ENCODE measurements at places on chromosomes 16 and 17. TPM values are rescaled to one million over a fixed set of nuclear protein-coding genes. Genes with fewer than 3 reads are reported as not detected.

DNA sequence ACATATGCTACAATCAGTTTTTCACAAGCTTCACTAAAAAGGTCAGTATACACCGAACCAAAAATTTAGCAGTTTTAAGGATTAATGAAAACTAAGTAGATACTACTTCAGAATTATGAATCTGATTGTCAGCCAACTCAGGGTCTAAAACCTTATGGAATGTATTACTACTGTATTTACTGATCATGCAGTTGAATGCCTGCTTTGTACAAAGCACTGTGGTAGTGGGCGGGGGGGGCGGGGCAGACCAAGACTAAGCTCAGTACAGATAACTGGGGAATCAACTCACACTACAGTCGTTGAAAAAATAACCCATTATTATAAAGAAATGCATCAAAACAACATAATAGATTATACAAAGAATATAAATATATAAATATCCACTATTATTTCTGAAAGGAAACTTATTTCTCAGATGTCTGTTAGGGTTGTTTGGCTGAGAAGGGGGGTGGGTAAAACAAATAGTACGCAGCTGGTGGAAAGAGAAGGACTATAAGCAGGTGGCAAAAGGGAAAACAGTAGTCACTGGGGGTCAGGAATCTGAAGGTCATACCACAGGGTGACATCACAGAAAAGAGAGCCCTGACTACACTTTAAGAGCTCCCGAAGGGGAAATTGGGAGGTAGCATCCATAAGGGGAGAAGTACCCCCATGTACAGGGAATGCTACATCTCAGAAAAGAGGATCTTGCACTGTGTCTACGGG lies 109.4 kb upstream of the AXIN2 start:
- DNase-seq = no peak

The DNAAF1 gene
- not detected for total RNA-seq

GRCh38 chr17:52181782-52182181 lies 23.3 kb upstream of the CA10 start:
- no peak for DNase-seq

DNA sequence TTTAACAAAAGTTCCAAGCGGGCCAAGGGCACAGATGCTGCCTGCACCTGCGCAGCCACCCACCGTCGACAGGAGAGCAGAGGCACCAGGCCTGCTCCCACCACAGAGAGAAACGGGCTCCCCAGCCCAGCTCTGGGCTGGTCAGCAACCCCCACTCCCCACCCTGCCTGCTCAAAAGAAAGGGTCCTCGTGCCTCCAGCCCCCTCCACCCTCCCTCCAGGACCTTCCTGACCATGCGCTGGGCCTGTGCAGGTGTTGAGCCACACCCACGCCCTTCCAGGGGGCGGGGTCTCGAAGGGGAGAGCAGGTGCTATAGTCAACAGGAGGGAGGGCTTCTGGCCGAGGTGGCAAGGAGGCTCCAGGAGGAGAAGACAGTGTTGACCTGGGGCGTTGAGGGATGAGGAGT lies 25.3 kb downstream of the ZNF778 start:
- no peak for DNase-seq

The KRT16 gene
- not detected for total RNA-seq

GRCh38 chr16:27238016-27238587 lies 30.5 kb downstream of the NSMCE1 start:
- DNase-seq = peak; percentile 92

The WNK4 gene
- total RNA-seq = not detected

DNA sequence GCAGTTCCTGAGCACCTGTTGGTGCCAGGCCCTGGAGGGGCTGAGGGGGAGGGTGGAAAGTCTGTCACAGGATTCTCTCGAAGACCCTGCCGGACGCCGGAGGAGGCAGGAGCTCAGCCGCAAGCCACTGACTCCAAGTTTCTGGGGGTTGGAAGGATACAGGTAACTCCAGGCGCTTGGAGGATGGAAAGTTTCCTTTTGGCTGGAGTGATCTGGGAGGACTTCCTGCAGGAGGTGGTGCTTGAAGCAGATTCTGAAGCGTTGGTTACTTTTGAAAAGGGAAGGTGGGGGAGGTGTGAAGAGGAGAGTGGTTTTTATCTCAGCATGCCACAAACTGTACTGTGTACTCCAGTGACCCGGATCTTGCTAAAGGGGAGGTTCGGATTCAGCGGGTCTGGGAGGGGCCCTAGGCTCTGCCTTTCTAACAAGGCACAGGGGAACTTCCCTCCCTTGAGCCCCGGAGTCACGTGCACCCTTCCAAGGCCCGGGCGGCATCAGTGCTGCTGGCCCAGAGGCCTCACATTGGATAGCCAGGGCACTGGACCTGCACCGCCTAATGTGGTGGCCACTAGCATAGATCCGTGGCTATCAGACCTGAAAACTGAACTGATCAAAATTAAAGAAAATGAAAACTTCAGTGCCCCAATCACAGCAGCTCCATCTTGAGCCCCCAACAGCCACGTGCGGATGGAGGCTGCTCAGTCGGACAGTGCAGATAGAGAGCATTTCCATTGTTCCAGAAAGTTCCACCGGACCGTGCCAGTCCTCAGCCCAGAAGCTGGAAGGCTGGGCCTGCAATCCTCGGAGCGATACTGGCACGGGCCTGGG lies 42.2 kb upstream of the GSE1 start:
- DNase-seq = no peak

DNA sequence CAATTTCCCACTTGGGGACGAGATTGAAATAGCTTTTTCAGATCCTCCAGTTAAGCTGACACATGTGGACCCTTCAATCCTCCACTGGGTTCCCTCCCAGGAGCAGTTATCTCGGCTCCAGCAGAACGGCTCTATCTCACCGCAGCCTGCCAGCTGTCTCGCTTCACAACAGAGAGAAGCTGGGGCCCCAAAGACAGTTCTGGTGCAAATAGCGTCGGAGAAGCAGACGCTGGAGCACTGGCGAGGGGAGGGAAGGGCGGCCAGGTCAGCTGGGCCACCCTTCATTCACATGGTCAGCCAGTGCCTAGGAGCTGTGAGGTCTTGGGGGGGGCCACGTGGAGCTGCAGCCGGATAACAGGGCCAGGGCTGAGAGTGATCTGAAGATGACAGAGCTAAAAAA lies 141.3 kb upstream of the SDK2 start:
- peak; percentile 14 for DNase-seq

The ZNF500 gene
- 7.2 TPM for total RNA-seq

DNA sequence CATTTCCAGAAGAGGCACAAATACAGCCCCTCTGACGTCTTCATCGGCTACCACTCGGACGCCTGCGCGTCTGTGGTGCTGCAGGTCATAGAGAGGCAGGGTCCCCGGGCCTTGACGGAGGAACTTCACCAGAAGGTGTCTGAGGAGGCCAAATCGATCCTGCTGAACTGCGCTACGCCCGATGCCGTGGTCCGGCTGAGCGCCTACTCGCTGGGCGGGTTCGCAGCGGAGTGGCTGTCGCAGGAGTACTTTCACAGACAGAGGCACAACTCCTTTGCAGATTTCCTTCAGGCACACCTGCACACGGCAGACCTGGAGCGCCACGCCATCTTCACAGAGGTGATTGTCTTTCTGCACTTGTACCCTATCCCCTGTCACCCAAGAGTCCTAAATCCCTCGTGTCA lies 67.0 kb upstream of the ENDOV start:
- no peak for DNase-seq

The C17orf100 gene
- 0.48 TPM for total RNA-seq

DNA sequence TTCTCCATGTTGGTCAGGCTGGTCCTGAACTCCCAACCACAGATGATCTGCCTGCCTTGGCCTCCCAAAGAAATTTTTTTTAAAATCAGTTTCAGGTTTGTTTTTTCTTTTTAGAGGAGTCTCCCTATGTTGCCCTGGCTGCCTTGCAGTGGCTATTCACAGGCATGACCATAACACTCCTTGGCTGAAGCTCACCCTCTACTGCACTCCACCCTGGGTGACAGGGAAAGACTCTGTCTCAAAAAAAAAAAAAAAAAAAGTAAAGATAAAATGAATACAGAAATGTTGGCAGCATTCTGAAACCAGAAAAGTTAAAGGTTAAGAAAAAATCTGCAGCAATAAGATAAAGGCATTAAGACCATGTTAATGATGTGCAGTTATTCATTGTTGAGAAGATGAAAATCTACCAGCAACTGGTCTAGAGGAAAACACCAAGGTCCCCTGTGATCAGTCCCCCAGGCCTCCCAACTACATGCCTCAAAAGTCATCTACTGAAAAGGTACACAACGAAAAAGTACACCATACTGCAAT lies 15.1 kb downstream of the YWHAE start:
- DNase-seq = no peak

GRCh38 chr17:81053041-81053970 lies 18.4 kb downstream of the BAIAP2 start:
- no peak for DNase-seq

GRCh38 chr16:995087-995486 lies 13.5 kb downstream of the SOX8 start:
- DNase-seq = no peak

The ZFP90 gene
- total RNA-seq = 16.0 TPM

GRCh38 chr16:60060731-60061130 lies 1326.6 kb upstream of the GOT2 start:
- DNase-seq = no peak

The LGALS9C gene
- not detected for total RNA-seq

- no peak for DNase-seq
These were observed 131.0 kb downstream of the AATF start for GRCh38 chr17:37079735-37080134.

DNA sequence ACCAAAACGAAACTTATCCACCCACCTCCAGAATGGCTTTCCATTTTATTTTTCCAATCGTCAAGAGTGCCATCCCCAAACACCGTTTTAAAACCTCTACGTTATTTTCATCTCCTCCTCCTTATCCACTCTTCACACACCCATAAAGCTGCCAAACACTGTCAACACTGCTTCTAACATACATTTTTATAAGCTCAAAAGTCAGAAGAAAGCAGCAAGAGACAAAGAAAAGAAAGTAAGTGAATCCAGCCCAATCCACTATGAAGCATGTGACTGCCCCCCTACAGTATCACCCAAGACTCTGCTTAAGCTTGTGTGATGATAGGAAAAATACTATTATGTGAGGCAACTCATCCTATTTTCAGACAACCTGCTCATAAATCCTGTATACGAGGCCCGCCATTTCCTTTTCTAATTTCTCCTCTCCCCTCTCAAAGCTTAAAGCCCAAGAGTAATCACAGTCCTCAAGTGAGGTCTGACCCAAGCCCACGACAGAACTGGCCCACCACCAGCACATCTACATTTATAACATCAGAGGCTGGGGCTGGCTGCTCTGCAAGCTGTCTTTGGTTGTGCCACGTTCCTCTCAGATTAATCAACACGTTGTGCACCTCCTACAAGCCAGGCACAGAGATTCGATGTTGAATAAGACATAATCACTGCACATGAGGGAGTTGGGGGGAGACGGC lies 16.3 kb downstream of the USP31 start:
- no peak for DNase-seq

The SYCE1L gene
- 0.83 TPM for total RNA-seq

The ZNF319 gene
- 7.2 TPM for total RNA-seq

DNA sequence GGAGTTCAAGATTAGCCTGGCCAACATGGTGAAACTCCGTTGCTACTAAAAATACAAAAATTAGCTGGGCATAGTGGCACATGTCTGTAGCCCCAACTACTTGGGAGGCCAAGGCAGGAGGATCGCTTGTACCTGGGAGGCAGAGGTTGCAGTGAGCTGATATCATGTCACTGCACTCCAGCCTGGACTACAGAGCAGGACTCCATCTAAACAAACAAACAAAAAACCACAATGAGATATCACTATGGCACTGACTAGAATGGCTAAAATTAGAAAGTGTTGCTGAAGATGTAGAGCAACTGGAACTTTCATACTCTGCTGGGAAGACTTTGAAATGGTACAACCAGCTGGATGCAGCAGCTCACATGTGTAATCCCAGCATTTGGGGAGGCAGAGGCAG lies 6.5 kb upstream of the TNK1 start:
- DNase-seq = no peak

DNA sequence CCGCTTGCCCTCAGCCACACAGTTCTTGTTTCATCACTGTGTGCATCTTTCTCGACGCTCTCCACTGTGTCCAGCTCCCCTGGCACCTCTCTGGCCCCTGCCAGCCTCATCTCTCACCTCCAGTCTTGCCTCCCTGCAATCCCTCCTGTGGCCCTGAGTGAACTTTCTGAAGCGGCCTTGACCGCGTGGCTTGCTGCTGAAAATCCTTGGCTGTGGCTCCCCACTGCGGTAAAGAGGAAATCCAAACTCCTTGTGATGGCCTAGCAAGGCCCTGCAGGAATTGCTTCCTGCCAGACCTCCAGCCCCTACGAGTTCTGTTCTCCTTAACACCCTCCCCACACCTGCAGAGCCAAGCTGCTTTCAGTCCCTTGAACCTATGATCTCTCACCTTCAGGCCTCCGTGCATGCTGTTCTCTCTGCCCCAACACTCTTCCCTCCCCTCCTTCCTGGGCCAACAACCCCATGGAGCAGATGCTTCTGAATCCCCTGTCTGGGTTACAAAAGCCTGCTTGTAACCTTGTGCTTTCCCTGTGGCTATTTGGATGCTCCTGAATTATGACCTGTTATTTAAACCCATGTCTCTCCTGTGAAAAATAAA lies 33.6 kb upstream of the BRD7 start:
- no peak for DNase-seq

DNA sequence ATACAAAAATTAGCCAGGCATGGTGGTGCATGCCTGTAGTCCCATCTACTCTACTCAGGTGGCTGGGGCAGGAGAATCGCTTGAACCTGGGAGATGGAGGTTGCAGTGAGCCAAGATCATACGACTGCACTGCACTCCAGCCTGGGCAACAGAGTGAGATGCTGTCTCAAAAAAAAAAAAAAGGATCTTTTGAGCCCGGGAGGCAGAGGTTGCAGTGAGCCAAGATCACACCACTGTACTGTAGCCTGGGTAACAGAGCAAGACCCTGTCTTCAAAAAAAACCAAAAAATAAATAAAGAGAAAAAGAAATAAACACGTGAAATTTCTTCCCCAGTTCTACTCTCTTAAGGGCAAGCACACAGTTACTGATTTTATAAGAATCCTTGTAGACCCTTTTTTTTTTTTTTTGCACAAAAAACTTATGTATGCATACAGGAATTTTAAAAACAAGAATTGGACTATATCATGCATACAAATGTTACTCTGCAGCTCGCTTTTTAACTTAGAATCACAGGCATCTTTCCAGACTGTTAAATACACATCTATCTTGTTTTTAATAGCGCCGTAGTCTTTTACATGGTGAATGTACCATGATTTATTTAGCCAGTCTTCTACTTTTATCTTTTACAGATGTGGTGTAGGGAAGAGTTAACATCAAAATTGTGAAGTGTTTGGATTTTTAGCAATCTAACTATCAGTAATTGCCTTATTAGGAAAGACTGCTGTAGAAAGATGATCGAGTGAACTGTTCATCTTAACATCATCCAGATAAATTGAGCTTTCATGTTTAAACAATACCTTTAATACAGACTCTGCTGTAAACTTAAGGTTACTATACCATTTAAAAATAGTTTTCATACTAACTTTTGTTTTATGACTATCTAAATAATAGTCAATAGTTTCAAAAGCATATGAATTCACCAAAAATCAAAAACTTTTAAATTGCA lies 14.6 kb downstream of the CDH3 start:
- no peak for DNase-seq

DNA sequence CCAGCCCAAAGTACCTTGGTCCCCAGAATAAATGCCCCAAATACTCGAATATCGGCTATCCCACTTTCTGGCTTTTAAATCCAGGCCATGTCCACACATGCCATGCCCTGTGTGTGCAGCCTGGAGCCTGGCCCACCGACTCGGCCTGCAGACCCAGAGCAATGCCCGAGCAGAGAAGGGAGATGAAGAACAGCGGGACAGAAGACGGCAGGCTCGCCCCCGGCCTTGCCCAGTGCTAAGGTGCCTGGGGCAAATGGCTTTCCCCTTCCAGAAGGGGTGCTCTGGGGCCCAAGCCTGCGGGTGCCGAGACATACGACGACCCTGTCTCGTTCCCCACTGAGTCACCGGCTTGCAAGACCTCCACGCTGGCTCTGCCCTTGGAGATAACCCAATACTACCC lies 8.0 kb downstream of the CLUH start:
- DNase-seq = no peak

The PLXDC1 gene
- 21.4 TPM for total RNA-seq

All from cardiac septum (tissue), 1 donor.